Caki2 (cell line): ENCODE measurements at places on chromosomes 6 and 20.

DNA sequence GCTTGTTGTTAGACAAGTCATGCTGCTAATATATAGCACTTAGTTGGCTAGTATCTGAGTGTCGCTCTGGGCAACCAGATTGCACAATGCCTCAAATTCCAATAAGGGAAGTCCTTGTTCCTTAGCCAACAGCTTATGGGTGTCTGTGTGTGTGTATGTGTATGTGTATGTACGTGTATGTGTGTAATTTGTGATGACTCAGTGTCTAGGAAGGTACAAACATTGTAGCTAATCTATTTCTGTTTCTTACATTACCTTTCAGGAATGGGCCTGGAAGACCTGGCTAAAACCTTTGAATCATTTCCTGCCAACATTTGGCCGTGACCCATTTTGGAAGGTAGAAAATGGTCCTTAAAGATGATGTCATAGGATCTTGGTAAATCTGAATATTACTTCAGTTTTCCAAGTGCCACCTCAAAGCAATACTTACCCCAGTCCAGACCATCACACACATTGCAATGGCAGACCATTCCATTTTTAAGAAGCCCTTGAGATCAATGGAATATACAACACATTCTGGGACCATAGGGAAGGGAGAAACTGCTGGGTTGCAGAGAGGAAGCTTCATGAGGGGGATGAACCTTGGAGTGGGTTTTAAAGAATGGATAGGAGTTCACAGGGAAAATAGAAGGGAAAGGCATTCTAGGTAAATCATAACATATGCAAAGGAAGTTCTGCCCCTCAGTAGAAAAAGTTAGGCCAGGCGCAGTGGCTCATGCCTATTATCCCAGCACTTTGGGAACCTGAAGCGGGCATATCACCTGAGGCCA, 25.1 kb downstream of the NEDD9 start:
- peak; percentile 85 for DNase-seq

DNA sequence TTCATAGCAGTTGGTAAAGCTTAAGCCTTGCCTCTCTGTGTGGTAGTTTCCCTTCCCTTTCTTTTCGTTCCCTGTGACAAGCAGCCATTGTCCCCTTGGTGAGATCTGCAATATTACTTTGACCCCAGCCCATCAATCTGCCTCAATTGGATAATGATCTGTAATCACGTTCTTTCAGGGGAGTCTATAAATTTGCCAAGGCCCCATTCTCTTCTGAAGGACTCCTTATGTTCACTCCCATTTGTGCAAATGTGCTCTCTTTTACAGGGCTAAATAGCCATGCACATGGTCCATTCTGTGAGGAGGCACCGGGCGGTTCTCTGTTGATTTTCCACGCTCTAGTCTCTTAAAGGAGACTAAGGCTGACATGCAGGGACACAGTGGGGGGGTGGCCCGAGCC, 660.4 kb upstream of the SLC35B3 start:
- DNase-seq, result no peak

DNA sequence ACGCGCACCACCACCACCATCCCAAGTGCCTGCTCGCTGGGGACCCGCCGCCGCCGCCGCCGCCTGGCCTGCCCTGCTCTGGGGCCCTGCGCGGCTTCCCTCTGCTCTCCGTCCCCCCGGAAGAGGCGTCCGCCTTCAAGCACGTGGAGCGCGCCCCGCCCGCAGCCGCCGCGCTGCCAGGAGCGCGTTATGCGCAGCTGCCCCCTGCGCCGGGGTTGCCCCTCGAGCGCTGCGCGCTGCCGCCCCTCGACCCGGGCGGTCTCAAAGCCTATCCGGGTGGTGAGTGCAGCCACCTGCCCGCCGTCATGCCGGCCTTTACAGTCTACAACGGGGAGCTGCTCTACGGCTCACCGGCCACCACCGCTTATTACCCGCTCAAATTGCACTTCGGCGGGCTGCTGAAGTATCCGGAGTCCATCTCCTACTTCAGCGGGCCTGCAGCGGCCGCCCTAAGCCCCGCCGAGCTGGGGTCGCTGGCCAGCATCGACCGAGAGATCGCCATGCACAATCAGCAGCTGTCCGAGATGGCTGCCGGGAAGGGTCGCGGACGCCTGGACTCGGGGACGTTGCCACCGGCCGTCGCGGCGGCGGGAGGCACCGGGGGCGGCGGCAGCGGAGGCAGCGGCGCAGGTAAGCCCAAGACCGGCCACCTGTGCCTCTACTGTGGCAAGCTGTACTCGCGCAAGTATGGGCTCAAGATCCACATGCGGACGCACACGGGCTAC, 7.2 kb downstream of the PRDM13 start:
- DNase-seq, result peak; percentile 50

DNA sequence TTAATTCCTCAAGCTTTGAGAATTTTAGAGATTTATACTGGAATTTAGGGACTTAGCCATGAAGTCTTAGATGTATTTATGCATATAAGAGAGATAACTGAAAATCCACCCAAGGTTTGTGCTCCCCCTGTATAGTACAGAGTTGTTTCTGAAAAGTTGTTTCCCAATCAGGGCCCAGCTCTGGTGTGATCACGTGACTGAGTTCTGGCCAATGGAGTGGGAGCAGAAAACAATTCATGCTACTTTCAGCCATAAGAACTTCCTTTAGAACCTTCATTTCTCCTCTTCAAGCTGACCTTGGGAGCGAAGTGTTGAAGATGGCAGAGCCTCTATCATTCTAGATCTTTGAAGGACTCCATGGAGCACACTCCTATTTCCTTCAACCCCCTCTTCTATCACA, 151.0 kb downstream of the RCAN2 start:
- no peak for DNase-seq

GRCh38 chr6:166194914-166195859, 27.5 kb upstream of the TBXT start:
- DNase-seq, result no peak

DNA sequence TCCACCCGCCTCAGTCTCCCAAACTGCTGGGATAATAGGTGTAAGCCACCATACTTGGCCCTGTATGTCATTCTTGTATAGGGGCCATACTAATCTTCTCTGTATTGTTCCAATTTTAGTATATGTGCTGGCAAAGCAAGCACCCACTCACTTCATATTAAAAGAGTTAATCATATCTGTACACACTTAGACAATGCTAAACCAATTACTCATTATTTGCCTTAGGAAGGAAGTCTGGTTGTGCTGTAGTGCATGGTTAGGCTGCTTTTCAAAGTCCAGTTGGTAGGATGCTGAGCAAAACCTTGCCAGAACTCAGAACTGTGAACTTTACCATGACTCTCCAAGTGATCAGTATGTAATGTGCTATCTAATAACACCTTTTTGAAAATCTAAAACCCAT, 88.6 kb downstream of the LIN28B start:
- no peak for DNase-seq

GRCh38 chr20:20920433-20920832, 185.7 kb downstream of the LINC00237 start:
- DNase-seq, result no peak

DNA sequence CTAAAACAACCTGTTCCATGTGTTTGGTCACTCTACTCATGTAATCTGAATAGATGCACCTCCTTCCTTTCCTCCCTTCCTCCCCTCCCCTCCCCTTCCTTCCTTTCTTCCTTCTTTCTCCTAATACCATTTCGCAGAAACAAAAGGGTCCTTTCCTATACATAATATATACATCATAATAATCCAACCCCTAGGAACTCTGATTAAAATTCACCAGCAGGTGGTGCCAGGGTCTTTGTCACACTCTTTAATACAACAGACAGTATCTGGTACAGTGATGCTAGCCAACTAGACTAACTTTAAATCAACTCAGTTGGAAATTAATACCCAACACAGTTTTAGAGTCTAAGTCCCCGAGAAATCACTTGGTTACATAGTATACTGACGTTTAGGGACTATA, 181.2 kb upstream of the SHLD1 start:
- peak; percentile 35 for DNase-seq

GRCh38 chr20:44646023-44646640, 5.4 kb downstream of the ADA start:
- no peak for DNase-seq

GRCh38 chr20:32124916-32125454, 15.5 kb downstream of the TM9SF4 start:
- DNase-seq, result no peak

- DNase-seq, result no peak
Measured at GRCh38 chr20:59374261-59374660, 73.8 kb downstream of the EDN3 start.

GRCh38 chr6:63527658-63528514, 44.4 kb upstream of the LOC128125822 start:
- DNase-seq, result peak; percentile 98

DNA sequence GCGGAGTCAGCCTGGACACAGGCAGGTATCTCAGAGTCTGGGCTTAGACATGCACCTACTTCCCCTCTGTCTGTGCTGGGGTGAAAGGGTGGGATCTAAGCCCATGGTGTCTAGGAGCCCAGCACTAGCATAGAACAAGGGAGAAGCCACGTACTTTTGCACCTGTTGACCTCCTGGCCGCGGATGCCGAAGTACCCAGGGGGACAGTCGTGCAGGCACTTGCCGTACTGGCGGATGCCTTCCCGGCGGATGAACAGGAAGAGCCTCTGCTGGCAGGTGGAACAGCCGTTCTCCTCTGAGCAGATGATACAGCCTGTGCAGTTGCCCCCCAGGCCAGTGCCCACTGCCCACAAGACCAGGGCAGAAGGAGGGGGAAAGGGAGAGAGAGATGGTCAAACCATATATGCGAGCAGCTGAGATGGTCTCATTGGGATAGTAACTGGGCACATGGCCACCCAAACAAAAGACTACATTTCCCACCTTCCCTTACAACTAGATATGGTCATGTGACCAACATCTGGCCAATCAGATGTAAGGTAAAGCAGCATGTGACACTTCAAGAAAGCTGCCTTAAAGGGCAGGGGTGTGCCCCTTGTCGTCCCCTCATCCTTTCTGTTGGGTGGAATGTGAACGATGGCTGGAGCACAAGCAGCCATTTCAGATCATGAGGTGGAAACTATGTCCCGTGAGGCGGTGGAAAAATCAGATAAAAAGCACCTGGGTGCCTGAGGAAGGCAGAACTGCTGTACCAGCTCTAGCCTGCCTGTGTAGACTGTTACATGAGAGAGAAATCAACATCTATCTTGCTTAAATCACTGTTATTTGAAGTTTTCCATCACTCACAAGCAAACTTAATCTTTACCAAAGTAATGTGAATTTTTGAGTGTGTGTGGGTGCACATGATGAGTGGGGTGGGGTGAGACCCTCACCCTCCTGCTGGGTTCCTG, 34.0 kb downstream of the RSPO4 start:
- DNase-seq, result peak; percentile 20

- DNase-seq, result peak; percentile 14
Measured at GRCh38 chr6:143941852-143942627, 66.0 kb downstream of the PLAGL1 start.

GRCh38 chr20:3420211-3420707, 12.8 kb upstream of the DNAAF9 start:
- no peak for DNase-seq

- DNase-seq, result no peak
Measured at GRCh38 chr6:1591243-1591642, 18.5 kb upstream of the FOXC1 start.

- DNase-seq, result no peak
Measured at GRCh38 chr20:33609504-33609903, 52.6 kb upstream of the C20orf144 start.

- DNase-seq, result peak; percentile 20
Measured at GRCh38 chr6:14734416-14735340, 511.2 kb upstream of the JARID2 start.

DNA sequence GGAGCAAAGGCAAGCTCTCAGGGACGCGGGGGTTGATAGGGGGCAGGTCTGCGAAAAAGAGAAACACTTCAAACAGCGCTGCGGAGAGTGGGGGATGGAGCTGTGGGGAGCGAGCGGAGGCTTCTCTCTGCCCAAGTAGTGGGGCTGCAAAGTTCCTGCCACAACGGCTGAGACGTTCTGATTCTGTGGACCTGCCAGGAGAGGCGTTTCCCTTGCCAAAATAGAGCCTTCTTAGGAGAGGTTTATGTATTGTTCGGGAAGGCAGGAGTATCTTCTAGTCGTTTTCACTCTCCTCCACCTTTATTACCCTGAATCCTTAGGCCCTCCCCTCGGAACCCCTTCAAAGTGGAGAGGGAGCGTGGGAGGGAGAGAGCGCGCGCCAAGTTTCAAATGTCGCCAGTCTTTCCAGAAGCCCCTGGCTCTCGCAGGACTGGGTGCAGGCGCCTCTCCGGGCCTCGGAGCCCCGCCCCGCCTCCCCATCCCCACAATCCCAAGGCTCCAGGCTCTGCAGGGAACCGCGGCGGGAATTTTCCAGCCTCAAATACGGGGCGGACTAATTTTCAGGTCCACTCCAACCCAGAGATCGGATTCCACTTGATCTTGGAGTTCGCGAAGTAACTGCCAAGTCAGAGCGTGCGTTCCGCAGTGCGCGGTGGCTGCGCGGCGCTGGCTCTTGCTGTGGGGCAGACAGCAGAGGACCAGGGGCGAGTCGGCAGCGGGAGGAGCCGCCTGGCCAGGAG, 10.0 kb upstream of the POU3F2 start:
- no peak for DNase-seq

DNA sequence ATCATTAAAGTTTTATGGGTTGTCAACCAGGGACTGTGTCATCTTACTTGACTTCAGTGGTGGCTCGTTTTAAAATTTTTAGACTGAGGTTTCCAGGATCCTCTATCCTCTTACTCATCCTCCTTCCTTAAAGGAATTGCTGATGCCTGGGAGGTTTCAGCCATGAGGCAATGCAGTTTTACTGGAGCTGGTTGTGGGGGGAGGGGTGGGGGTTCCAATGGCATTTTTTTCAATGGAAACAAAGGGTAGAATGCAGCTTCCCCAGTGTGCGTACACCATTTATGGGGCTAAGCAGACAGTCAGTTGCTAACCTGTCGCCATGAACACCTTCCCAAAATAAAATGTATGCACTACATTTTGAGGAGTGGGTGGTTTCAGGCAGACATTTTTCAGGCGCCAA, 88.0 kb downstream of the METTL24 start:
- DNase-seq, result no peak
